ENCODE measurements at places on chromosomes 5 and 9.

- no peak for DNase-seq
Measured at GRCh38 chr5:61228691-61229280, 66.5 kb upstream of the SMIM15 start.

DNA sequence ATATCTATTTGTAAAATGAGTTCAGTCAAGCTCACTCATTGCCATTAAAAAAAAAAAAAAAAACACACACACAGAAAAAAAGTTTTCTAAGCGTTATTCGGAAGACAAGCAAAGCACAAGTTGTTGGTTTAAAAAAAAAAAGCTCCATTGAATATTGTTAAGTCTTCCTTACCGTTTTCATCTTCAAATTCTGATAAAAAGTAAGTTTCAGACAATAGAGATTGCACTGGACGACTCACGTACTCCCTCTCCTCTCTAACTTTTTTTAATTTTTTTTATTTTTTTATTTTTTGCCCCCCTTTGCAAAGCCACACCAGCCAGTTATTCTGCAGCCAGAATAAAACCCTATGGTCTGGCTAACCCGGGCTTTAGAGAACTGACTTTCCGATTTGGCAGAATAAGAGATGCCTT lies 544 bp downstream of the ADAMTS6 start:
- no peak for DNase-seq

GRCh38 chr5:35282810-35283209 lies 52.5 kb upstream of the PRLR start:
- no peak for DNase-seq

DNA sequence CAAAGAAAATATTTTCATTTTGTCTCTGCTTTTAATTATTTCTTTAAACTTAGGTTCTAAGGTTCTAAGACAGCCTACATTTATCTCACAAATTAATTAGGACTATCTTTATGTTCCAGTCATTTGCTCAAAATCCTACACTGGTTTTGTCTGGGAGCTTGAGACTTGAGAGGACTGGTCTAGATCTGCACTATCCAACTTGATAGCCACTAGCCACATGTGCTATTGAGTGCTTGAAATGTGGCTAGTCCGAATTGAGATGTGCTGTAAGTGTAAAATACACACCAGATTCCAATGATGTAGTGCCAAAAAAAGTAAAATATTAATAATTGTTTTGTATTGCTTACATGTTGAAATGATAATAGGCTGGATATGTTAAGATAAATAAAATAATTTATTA lies 7.2 kb downstream of the CDC37L1 start:
- no peak for DNase-seq

DNA sequence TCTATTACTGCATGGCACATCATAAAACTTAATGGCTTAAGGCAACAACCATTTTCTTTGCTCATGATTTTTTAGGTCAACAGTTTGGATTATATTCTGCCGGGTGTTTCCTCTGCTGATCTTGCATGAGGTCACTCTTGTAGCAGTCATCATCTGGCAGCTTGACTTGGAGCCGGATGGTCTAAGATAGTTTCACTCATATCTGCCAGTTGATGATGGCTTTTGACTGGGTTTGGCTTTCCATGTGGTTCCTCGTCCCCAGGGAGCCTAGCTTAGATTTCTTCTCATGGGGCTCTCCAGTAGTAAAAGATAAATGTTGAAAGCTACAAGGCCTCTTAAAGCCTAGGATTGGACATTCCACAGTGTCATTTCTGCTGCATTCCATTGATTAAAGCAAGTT lies 27.4 kb downstream of the LNPEP start:
- peak; percentile 8 for DNase-seq

DNA sequence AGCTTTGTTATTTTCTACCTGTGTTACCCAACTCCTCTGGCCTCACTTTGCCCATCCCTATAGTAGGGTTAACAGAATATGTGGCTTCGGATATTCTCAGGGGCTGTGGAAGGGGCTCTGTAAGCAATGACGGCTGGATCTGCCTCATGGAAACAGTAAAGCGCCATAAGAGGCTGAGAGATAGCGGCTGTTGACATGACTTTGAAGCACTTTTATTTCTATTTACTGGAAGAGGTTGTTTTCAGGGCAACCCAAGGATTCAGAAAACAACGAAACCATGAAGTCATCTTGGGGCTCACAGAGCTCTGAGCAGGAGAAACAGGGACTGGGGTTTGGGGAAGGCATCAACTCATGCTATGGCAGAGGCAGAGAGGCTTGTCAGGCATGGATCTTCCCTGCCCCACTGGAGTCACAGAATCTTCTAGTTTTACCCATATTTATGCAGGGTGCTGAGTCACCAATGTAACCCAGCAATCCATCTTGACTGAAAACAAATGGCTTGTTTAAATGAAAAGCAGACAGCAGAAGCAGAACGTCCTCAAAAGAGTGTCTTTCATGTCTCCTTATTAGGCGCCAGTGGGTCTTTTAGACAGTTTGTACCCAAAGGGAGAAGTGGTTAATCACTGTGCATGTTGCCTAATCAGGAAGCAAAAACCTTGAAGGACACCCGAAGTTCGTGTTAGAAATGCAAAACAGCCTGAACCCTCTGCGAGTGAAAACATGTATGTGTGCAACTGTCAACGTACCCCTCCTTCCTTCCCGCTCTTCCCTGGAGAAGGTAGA lies 113.0 kb downstream of the COL23A1 start:
- no peak for DNase-seq

DNA sequence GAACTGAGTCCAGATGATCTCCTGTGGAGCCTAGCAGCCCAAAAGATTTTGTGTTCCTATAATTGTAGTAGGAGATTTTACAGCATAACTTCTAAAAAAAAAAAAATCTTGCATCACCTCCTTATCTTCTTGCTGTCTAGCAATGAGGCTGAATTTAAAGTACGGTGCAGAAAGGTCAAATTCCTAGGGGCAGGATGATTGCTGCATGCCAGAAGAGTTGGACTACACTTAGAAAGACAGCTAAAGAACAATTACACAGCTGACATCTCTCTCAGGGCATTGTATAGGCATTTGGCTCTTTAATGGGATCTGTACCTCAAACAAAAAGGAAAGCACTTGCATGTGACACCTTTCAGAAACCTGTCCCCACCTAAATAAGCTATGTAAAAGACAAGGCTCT lies 443.2 kb downstream of the HCN1 start:
- DNase-seq: no peak

- DNase-seq: no peak
Measured at GRCh38 chr9:131361202-131361833, 32.6 kb upstream of the PRRC2B start.

Measured in NCI-H2081 (cell line).